ENCODE measurements at places on chromosomes 2 and 18.
A peak's percentile ranks its signal among the peaks of the same experiment; 100 is the strongest.

DNA sequence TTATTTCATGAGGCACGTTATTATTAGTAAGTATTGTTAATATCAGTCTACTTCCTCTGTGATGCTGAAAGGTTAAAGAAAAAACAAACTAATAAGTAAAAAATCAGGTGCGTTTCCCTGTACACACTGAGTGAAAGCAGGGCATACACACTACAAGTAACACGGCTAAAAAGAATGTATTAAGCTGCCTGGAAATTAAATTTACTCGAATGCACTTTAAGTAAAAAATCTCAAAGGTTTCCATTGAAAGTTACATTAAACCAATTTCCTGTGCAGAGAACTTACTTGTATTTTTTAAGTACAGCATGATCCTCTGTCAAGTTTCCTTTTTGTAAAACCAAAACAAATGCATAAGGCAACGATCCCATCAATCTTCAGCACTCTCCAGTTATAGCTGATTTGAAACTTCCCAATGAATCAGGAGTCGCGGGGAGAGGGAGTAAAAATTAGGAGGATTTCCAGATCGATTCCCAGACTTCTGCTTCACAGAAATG, 633 bp downstream of the BCL2 start:
- DNase-seq: no peak

DNA sequence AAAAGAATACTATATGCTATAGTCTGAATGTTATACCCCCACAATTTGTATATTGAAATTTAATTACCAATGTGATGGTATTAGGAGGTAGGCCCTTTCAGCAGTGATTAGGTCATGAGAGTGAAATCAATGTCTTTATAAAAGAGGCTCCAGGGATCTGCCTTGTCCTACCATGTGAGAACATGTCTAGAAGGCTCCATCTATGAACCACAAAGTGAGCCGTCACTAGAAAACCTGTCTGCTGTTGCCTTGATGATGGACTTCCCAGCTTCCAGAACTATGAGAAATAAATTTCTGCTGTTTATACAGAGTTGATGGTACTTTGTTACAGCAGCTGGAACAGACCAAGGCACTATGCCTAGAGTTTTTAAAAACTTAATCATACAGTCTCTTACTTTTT, 46.3 kb upstream of the FAM124B start:
- DNase-seq: no peak

GRCh38 chr2:137872577-137872976, 91.7 kb upstream of the HNMT start:
- DNase-seq: no peak

DNA sequence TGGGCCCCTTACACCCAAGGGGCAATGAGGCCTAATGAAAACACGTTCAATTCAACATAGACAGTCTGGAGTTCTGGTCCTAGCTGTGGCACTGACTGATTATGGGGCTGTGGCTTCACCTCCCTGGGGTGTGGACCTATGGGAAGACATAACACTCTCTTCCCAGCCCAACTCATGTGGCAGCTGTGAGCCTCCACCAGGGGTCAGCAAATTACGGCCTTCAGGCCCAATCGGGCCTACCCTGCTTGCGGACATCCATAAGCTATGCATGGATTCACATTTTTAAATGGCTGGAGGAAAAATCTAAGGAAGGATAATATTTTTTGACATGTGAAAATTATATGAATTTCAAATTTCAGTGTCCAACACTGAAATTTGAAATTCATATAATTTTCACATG, 101.3 kb downstream of the LOXHD1 start:
- no peak for DNase-seq

DNA sequence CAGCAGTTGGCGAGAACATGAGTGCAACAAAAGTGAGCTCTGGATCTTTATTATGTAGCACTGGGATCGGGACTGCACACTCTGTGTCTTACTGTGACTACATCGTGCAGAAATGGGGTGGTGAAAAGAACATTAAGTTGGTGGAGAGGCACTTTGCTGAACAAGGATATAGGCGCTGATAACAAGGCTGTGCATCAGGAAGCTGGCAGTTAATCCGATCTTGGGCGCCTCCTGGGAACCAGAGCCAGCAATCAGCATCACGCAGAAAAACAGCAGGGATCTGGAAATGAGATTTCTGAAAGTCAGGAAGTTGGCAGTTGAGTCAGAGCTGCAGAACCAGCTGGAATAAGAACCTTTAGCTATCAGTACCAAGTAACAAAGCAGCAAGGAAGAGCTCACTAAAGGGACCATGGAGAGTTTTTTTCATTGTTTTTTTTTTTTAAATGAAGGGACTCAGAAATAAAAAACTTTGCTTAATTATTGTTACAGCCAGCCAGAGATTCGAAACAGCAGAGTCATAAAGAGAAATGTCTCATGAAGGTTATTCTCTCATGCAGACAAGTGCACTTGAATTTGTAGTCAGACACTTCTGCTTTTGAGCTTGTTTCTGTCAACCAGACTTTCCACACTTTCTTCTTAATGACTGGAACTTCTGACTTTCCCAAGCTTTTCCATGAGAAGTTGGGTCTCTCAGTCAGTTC, 22.8 kb upstream of the MYO3B start:
- no peak for DNase-seq

DNA sequence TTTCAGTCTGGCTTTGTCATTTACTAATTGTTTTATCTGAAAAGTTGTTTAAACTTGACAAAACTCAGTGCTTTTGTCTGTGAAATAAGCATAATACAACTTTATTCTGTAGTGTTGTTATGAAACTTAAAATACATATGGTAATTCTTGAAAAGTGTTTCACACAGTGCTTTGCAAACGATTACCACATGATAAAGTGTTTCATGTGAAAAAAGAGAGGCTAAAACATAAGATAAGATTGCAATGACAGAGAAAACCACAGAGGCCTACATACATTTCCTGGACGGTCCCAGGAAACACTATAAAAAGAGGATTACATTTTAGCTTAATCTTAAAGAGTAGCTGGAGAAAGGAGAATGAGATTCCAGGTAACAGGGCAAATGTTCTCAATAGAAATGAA, 1934.6 kb upstream of the LRRTM1 start:
- DNase-seq: no peak

GRCh38 chr2:200788121-200788718, 23.5 kb upstream of the BZW1 start:
- no peak for DNase-seq

DNA sequence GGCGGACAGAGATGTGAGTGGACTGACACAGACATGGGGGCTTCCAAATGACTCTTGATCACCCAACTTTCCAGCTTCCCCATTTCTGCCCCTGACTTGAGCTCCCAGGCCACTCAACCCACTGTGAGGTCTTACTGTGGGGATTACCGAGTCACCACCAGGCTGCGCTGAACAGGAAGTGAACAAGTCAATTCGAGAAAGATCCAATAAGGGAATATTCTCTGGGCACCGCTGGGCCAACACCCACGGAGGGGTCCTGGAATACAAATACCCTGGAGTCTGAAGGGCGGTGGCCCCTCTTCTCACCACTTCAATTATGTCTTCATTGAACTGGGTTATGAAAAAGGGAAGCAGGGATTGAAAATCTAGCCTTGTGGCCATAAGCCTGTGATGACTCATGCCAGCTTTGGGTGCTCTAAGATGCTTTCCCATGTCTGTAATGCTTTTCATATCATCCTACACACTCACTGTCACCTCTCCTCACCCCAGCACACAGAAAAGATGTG, 37.7 kb downstream of the BCL11A start:
- no peak for DNase-seq

GRCh38 chr2:67719351-67719750, 322.2 kb downstream of the ETAA1 start:
- DNase-seq: no peak

- no peak for DNase-seq
Observed at GRCh38 chr18:13285874-13286273, 67.3 kb downstream of the LDLRAD4 start.

GRCh38 chr18:50871846-50872245, 7.1 kb upstream of the ME2 start:
- no peak for DNase-seq

- DNase-seq: no peak
Observed at GRCh38 chr2:33496150-33496549, 19.7 kb downstream of the RASGRP3 start.

- no peak for DNase-seq
Observed at GRCh38 chr2:73640946-73641766, 1.1 kb downstream of the NAT8 start.

DNA sequence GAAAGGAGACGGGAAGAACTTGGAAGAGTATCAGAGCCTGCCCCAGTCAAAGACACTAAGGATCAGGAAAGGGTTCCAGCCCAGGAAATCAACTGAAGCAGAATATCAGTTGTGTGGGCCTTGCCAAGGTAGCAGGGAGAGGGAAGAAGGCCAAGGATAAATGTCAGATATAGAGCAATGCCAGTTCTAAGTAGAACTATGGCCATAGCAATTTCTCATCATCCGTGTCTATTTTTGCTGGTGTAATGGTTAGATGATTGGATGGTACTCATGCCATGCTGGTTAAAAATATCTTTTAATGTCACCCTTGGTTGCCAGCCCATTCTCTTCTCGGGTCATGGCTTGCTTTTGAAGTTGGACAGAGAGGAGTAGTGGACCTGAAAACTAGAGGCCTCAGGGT, 41.9 kb downstream of the MAIP1 start:
- DNase-seq: no peak

DNA sequence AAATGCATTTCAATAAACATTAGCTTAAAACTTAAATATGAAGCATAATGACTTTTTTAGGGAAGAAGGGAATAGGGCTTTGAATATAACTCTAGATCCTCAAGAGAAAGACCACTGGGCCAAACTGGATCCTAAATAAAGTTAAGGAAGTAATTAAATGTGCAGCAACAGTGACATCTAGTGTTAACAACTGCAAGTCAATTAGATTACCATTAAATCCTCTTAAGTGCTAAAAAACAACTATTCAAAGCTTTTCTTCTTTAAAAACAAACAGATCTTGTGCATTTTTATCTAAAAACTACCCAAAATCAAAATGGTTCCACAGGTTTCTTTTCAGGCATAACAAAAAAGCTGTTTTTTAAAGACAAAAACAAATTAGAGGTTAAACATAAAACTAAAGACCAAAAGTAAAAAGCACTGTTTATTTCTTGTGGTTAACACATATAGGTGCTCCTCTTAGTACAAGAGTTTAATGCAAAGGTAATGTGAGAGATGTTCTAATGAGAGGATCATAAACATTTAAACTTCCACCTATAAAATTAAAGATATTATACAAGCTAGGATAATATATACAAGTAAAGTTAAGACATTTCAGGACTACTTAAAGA, 111.4 kb downstream of the THADA start:
- no peak for DNase-seq

GRCh38 chr2:55418512-55419232, 984 bp downstream of the CCDC88A start:
- no peak for DNase-seq

- peak; percentile 8 for DNase-seq
Observed at GRCh38 chr2:240998995-240999791, 775 bp downstream of the SNED1 start.

DNA sequence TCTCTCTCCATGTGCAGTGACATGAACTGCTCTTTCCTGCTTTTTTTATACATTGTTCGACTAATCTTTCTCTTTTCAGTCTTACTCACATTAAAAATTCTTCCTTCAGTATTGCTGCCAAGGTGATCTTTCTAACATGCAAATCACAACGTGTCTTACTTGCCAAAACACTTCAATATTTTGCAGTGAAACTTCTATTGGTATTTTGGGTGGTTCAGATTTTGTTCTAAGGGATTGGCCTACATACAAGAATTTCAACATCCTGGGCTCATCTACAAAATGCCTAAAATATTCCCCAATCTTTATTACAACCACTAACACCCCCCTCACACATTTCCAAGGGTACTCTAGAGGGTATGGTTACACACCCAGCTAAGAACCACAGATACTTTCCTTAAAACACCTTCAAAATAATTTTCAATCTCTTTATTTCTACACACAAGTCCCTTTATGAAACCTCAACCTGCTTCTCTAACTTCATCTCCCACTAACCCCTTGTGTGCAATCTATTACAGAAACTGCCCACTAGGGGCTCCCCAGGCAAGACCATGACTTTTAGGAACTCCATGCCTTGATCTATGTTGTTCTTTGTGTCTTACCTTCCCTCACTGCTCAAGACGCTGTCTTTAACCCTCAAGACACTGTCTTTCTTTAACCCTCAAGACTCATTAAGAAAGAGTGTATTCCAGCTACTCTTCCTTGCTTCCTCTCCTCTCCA, 50.9 kb downstream of the COL3A1 start:
- DNase-seq: no peak

DNA sequence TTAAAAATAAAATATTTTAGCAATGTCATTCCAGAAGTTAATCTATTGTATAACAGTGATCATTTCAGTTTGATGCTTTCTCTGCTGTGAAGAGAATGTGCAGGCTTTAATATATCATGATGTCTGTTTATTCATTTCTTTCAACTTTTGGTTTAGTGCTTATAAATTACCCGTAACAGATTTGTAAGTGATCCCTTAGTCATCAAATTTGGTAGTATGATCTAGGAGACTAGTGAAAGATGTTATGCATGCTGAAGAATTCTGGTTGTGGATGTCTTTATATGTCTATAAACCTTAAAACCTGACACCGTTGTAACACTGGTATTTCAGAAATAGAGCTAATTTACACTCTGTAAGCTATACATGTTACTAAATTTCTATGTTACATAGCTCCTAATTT, 260.4 kb downstream of the CPS1 start:
- DNase-seq: no peak

- DNase-seq: no peak
Observed at GRCh38 chr2:105400138-105400540, 1.3 kb upstream of the FHL2 start.

GRCh38 chr2:216698895-216699294, 3.5 kb upstream of the IGFBP5 start:
- no peak for DNase-seq

DNA sequence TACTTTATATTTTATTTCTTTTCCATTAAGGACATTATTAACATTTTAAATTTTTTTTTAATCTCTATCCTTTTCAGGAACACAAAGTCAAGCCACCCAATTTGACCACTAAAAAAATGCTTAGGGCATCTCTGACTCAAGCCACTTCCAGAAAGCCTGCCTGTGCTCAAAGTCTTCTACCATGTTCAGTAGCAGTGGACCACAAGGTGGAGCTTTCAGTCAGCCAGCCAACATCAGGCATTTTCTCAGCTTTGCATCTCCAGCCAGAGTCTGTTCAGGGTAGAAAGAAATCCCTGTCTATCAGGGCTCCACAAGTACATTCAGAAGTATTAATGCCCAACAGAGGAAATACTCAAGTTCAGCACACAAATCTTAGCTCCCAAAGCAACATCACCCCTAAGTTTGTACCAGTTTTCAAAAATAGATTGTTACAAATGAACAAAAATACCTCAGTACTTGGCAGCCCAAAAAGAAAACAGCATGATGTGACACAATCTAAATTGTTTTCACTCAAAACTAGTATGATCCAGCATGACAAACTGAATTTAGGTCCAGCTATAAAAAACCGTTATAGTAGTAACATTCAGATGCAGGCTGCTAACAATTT, 37.6 kb downstream of the C18orf63 start:
- peak; percentile 50 for DNase-seq

Data from CD4-positive, alpha-beta T cell (primary cell).